NCI-H446 treated with DMSO at 0.1 percent for 48 hours (cell line): ENCODE measurements at places on chromosomes 12 and 14.

- DNase-seq: peak; percentile 74
Measured at GRCh38 chr12:22860926-22861325, 236.0 kb downstream of the ETNK1 start.

- DNase-seq: peak; percentile 5
Measured at GRCh38 chr14:59632381-59632780, 55.8 kb upstream of the CCDC175 start.

- peak; percentile 82 for DNase-seq
Measured at GRCh38 chr12:39619316-39619659, 315 bp downstream of the ABCD2 start.

GRCh38 chr12:115074617-115075016 lies 390.6 kb upstream of the TBX3 start:
- DNase-seq: no peak

DNA sequence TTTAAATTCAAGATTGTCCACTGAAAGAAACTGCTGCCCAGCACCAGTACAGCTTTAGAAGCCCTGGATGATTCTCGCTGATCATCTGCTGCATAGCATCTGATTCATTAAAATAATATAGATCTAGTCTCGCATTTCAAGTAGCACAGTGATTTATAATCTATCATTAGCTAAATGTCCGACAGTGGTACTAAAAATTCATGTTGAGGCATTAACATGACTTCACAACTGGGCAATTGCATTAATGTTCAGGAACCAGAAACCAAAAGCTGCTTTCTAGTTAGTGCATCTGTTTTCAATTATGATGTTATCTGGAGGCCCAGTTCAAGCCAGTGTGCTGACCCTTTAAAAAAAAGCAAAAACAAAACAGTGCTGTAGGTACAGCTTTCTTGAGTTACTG lies 1987.2 kb upstream of the SEL1L start:
- DNase-seq: no peak

DNA sequence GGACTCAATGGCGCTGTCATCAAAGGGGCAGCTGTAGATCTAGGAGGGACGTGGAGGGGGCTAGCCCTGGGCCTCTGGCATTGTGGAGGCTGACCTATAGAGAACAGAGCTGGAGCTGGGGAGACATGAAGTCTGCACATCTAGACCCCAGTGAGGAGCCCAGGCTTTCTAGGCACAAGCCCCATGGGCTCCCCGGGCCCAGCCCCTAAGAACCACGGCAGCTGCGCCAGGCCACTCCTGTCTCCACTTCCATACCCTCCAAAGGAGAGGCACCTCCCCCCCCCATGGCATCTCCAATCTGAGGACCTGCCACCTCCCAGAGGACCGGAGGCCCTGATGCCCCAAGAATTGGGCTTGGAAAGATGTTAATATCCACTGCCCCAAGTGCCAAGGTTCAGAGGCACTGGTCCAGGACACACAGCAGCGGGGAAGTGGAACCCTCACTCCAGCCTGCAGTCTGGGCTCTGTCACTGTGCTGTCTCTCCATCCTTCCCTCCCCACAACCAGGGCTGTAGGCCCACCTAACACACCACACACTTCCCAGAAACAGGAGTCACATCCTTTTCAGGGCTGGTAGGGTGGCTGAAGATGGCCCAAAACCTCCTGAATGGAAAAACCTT lies 4.5 kb downstream of the ANKRD9 start:
- DNase-seq: no peak

DNA sequence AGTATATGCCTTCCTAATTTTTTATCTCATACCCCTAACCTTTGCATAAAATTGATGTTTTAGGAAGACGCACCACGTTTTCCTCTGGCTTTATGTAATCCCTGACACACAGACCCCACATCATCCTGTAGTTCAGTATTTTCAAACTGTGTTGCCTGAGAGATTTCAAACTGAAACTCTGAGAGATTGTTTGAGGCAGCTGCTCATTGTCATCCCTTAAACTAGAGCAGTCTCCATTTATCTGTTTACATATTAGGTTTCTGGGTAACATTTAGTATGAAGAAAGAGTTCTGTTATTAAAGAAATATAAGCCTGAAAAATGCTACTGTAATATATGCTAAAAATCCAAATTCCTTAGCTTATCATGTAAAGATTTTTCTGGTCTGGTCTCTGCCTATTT lies 24.3 kb downstream of the MNAT1 start:
- DNase-seq: no peak

DNA sequence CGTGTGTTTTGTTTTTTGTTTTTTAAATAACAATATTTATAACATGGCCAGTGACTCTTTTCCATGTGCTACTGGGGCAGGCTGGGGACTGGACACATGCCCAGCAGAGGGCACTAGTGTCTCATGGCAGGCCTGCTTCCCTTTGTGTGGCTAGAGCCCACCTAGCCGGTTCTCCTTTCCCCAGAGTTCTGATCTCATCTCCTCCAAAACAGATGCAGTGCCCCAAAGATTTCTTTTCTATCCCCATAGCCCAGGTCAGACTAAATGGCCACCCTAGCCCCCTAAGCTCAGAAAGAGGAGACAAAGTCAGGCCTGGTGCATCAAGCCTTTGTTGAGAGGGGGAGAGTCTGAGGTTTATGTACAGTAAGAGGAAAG lies 21.2 kb downstream of the PRPF40B start:
- DNase-seq: peak; percentile 43

- DNase-seq: no peak
Measured at GRCh38 chr12:52018433-52019112, 11.8 kb downstream of the TAMALIN start.

DNA sequence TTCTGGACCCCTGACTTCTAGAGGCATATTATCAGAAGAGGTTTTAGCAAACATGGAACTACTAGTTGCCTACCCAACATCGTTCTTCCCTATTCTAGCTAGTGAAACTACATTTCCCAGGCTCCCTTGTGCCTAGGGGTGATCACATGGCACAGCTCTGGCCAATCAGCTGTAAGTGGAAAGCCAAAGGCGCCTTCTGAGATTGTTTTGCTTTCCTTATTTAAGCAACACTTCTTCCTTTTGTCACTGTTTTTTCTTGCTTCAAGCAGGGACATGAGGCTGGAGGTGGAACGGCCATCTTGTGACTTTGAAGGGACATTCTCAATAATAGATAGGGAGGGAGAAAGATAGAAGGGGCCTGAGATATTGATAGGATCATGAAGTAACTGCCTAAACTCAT lies 136.7 kb downstream of the ZNF664 start:
- DNase-seq: no peak

- no peak for DNase-seq
Measured at GRCh38 chr14:69773571-69774276, 6.8 kb downstream of the SRSF5 start.
